ENCODE measurements at places on chromosomes 7 and 10.

GRCh38 chr7:54337466-54337865, 204.7 kb upstream of the VSTM2A start:
- no peak for DNase-seq

GRCh38 chr10:30207485-30208052, 141.5 kb downstream of the MTPAP start:
- DNase-seq: no peak

- DNase-seq: no peak
These were observed 2.2 kb downstream of the GNA12 start for GRCh38 chr7:2841907-2842306.

DNA sequence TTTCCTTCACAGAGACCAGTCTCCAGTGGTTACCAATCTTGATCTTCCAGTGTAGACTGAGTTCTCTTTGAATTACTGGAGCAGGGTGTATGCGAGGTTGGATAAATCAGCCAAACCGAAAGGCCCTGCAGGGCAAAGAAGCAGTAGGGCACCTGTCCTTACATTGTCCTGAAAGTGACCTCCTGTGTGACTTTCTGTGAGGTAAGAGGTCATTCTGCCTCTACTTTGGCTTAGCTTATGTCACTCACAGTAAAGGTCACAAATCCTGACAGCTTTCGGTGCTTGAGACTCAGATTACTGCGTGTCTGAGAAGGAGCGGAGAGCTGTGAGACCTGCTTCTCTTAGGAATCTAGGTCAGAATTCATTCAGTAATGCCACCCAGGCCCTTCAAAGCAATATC, 252.7 kb upstream of the ETV1 start:
- no peak for DNase-seq

GRCh38 chr7:87116315-87116714, 35.9 kb upstream of the DMTF1 start:
- DNase-seq: no peak

- no peak for DNase-seq
These were observed 121.8 kb upstream of the HPS1 start for GRCh38 chr10:98568551-98568950.

- no peak for DNase-seq
These were observed 56.2 kb downstream of the GLI3 start for GRCh38 chr7:42180806-42181205.

GRCh38 chr7:30201161-30201666, 66.4 kb downstream of the MTURN start:
- DNase-seq: no peak

DNA sequence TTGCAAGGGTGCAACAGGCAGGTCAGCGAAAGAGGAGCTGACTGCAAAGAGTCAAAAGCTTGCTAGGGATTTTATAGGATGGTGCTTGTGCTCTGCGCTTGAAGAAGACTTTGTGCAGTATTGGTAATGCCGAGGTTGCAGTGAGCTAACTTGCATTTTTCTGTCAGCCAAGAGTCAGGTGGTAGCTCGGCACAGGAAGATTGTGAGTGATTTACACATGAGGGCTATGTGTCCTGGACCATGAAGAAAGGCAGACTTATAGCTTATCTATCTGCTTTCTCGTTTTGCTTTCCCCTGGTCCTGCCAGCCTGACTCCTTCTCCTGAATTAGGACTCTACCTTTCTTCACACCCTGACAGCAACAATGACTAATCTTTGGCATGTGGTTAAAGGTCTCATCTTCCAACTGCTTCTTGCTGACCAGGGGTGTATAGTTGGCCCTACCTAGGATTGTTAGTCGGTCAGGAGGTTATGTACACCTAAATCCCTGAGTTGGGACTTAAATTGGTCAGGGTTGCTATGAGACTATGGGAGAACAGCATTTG, 4.1 kb upstream of the SYPL1 start:
- no peak for DNase-seq

Data from activated gamma-delta T cell treated with anti-CD3 and anti-CD28 coated beads, Interleukin-2, amount 50 U/mL, for 16 hours (primary cell).